ENCODE measurements at places on chromosomes 7 and 10.
A peak's percentile ranks its signal among the peaks of the same experiment; 100 is the strongest.

DNA sequence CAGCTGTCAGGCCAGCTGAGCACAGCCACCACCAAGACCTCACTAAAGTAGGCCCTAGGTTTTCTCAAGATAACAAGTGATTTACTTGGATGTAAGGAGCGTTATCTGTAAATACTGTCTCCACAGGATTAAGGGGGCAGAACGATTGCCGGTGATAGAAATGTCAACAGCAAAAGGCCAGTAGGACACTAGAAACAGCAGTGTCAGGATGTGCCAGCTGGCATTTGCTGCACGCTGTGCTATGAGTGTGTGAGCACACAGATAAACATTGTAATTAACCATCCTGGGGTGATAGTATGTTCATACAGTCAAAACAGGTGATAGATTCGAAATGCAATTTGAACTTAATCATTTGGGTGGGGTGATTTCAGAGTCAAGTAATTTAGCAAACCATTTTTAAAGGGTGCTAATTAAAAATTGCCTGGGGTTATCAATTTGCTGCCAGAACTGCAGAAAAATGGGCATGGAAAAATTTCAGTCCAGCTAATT lies 36.3 kb upstream of the NOBOX start:
- no peak for DNase-seq

- peak; percentile 20 for DNase-seq
These were observed at the start of gene IL6 for GRCh38 chr7:22726907-22727713. TSS of gene IL6 (plus strand) at chr7:22727200. CDS start at chr7:22727263, 63 bp downstream.

GRCh38 chr7:19464241-19464640 lies 244.6 kb downstream of the POLR1F start:
- no peak for DNase-seq

GRCh38 chr10:64586934-64587503 lies 1065.8 kb downstream of the REEP3 start:
- no peak for DNase-seq

GRCh38 chr7:80478683-80479082 lies 33.2 kb downstream of the GNAT3 start:
- no peak for DNase-seq

GRCh38 chr10:59865101-59865500 lies 41.3 kb downstream of the CCDC6 start:
- peak; percentile 18 for DNase-seq

DNA sequence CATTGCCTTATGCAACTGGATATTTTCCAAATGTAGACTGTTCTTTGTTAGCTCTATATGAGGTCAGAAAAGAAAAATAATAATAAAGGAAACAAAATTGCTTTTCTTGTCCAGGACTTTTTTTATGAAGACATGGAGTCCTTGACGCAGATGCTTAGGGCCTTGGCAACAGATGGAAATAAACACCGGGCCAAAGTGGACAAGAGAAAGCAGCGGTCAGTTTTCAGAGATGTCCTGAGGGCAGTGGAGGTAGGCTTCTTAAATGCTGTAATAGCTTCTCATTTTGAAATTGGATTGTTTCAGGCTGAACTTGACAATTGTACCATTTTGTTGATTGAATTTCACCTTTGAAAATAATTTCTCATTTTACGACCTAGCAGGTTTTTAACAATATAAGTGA lies 12.9 kb upstream of the LSMEM1 start:
- no peak for DNase-seq

Measured in epithelial cell of prostate (primary cell).